Chondrocyte (in vitro differentiated cells): ENCODE measurements at places on chromosomes 7 and 10. TPM values are rescaled to one million over a fixed set of nuclear protein-coding genes. Genes with fewer than 3 reads are reported as not detected.

DNA sequence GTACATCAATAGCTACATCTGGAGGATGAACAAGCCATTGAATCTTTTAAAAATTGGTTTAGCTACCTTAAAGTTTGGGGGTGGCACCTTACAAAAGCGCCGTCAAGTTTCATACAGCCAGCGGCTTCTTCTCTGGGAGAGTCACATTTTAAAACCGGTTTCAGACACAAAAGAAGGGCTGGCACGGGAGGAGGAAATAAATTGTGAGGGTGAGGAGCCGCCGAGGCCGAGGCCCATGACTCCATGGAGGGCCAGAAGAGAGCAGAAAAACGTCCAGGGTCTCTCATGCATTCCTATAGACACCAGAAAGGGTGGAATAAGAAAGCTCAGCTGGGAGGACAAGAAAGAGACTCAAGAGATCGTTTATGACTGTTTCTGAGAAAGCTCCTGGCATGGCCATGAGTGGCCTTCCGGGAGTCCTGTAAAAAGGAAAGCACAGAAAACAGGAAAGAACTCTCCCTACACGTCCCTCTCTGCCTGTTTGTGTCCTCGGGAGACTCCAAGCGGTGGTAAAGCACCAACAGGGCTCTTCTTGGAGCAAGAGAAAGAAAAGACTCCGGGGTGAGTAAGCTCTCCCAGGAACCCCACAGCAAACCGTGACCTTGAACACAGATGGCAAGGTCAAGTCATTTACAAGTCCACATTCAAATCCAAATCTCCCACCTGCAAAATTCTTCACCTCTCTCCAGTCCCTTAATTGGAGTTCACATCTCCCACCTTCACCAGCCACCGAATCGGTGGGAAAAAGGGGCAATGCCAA, 1.8 kb downstream of the FRAT2 start:
- peaks cover 2% of the 10 kb centered on the region for H3K36me3 ChIP-seq
- H3K27ac ChIP-seq, result peak overlapping the region; percentile 86
- peak overlapping the region; percentile 77 for H3K4me3 ChIP-seq
- peaks cover 16% of the 10 kb centered on the region for H3K27me3 ChIP-seq
- no peak for DNase-seq
- H3K4me1 ChIP-seq, result peaks cover 38% of the 10 kb centered on the region

GRCh38 chr10:97116462-97117162, 69.1 kb downstream of the SLIT1 start:
- H3K27me3 ChIP-seq, result peaks cover 31% of the 10 kb centered on the region
- H3K4me3 ChIP-seq, result no peak overlapping the region
- H3K27ac ChIP-seq, result no peak overlapping the region
- H3K4me1 ChIP-seq, result no peaks in the 10 kb centered on the region
- no peak for DNase-seq

DNA sequence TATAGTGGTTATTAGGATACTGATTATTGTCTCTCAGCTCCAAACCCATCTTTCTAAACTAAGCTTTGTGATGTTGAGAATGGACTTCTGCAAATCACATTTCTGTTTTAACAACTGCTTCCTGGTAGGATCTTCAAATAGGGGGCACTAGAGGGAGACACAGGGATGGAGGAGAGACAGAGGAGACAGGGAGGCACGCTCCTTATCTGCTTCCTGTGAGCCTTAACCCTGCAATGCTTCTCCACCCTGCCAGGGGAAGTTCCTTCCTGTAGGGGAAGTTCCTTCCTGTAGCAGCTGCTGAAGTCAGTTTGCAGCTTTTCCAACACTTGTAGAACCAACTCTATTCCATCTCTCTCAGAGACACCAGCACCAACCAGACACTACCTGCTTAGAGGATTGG, 847.2 kb downstream of the CCSER2 start:
- H3K36me3 ChIP-seq, result no peaks in the 10 kb centered on the region
- H3K27ac ChIP-seq, result no peak overlapping the region
- DNase-seq, result no peak
- no peaks in the 10 kb centered on the region for H3K4me1 ChIP-seq
- no peaks in the 10 kb centered on the region for H3K27me3 ChIP-seq
- no peak overlapping the region for H3K4me3 ChIP-seq

GRCh38 chr7:132279718-132280117, 296.6 kb downstream of the PLXNA4 start:
- H3K36me3 ChIP-seq, result no peaks in the 10 kb centered on the region
- H3K27ac ChIP-seq, result no peak overlapping the region
- no peak overlapping the region for H3K4me3 ChIP-seq
- peaks cover 52% of the 10 kb centered on the region for H3K4me1 ChIP-seq
- H3K27me3 ChIP-seq, result no peaks in the 10 kb centered on the region
- DNase-seq, result no peak

DNA sequence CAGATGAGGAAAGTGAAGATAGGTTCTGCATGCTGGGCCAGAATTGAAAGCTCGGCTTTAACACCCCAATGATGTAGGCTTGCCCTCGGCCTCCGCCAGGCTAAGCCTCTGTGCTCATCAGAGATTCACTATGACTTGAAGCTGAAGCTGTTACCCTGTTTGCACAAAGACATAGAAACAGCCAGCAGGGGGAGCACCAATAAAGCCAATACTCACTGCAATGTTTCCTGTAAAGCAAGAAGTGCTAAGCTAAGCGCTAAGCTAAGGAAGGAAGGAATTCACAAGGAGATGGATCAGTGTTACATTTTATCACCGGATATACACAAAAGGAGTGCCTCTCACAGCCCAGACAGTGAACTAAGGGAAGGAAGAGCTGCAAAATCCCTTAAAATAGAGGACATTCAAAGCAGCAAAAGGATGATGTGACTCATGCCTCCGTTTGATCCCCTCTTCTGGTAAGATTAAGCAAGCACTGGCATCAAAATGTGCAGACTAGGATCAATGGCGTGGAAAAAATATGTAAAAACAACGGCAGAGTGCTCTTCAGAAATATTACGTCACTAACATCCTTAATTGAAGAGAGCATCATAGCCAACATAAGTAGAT, 153.8 kb downstream of the COBL start:
- peaks cover 46% of the 10 kb centered on the region for H3K27me3 ChIP-seq
- DNase-seq, result no peak
- H3K4me3 ChIP-seq, result no peak overlapping the region
- H3K36me3 ChIP-seq, result no peaks in the 10 kb centered on the region

- peaks cover 21% of the 10 kb centered on the region for H3K4me1 ChIP-seq
- H3K27ac ChIP-seq, result no peak overlapping the region
- DNase-seq, result no peak
- H3K27me3 ChIP-seq, result no peaks in the 10 kb centered on the region
Measured at GRCh38 chr7:137169282-137169698, 174.2 kb downstream of the PTN start.

SPDYE16 gene
- total RNA-seq, result 0.36 TPM in 1 of 3 replicates, not detected in the others

DNA sequence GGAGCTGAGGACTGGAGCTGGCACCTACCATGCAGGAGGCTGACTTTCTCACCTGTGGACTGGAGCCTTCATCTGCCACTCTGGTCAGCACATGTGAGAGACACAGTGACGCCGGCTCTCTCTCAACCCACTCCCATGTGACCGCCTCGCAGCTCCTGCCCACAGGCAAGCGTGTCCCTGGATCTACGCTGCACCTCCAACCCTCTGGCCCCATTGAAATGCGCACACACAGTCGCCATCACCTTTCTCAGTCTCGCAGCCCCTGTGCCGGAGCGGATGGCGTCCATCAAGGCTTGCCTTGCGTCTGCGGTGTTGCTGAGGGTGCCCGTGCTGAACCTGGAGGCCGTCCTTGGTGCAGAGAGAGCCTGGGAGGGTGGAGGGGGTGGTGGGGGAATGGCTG, 242.2 kb upstream of the GRB10 start:
- peaks cover 18% of the 10 kb centered on the region for H3K4me1 ChIP-seq
- H3K27me3 ChIP-seq, result no peaks in the 10 kb centered on the region
- H3K4me3 ChIP-seq, result no peak overlapping the region
- no peak for DNase-seq

DNA sequence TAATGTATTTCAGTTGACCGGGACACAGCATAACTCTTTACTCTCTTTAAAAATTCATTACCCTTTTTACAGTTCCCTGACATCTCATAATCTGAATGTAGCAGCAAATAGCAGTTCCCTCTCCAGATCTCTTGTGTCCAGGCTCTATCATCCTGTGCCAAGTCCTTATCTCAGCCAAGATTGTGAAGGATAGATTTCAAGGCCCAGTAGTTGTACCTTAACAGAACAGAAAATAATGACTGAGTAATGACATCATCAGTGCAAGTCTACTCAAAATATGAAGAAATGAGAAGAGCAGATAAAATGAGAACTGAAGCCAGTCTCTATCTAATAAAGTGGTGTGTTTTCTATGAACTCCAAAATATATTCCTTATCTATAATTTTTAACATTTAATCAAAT, 92.6 kb downstream of the TFEC start:
- no peak for DNase-seq
- no peak overlapping the region for H3K27ac ChIP-seq
- no peaks in the 10 kb centered on the region for H3K36me3 ChIP-seq
- H3K27me3 ChIP-seq, result no peaks in the 10 kb centered on the region

NPSR1 gene
- not detected in 3 replicates for total RNA-seq

DNA sequence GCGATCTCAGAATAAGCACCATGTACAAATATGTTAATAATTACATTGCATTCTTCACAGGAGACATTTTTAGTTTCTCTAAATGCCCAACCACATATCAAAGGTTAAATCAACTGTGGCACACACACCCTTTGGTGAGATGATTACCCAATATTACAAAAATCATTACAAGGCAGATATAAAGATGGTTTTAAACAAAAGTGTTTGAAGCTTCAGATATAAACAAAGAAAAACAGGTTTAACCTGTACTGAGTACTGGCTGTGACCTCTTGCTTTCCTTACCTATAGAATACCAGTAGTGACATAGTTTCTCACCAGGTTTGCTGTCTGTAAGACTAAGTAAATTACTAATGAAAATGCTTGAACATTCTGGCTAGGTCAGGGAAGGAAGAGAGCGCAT, 360.0 kb upstream of the IGFBP3 start:
- no peaks in the 10 kb centered on the region for H3K36me3 ChIP-seq
- DNase-seq, result no peak
- no peak overlapping the region for H3K4me3 ChIP-seq

CALHM1 gene
- total RNA-seq, result not detected in 3 replicates

HECW1 gene
- total RNA-seq, result 0.65 to 1.9 TPM (median 1.5 TPM) in 3 replicates

DNA sequence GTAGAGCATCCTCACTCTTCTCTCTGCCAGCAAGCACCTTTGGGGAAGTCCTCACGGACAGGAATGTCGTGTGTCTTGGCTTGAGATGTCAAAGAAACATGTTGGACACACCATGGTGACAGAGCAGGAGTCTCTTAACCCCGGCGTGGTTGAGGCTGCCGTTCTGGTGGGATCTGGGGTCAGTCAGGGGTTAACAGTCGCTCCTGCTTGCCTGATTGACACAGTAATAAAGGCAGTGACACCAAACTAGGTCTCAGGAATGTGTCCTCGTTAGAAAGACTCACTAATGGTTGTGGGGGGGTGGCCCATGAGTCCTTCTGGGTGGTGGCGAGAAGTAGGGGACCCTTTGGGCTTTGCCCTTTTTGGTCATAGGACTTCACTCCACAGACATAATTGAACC, 69.0 kb downstream of the TCF7L2 start:
- H3K4me3 ChIP-seq, result no peak overlapping the region
- no peak for DNase-seq
- H3K4me1 ChIP-seq, result peaks cover 52% of the 10 kb centered on the region
- H3K27me3 ChIP-seq, result no peaks in the 10 kb centered on the region

- H3K36me3 ChIP-seq, result no peaks in the 10 kb centered on the region
- no peaks in the 10 kb centered on the region for H3K4me1 ChIP-seq
- H3K27me3 ChIP-seq, result peaks cover 4% of the 10 kb centered on the region
- H3K27ac ChIP-seq, result no peak overlapping the region
- no peak for DNase-seq
Measured at GRCh38 chr7:49151146-49151545, 226.8 kb downstream of the CDC14C start.

GRCh38 chr7:142854372-142855113, at the start of gene EPHB6:
EPHB6 (plus strand) TSS chr7:142855076; CDS start chr7:142863228, 8,152 bp downstream.
- no peaks in the 10 kb centered on the region for H3K4me1 ChIP-seq
- no peaks in the 10 kb centered on the region for H3K36me3 ChIP-seq
- H3K27ac ChIP-seq, result no peak within 1 kb of the TSS
- peak within 1 kb of the TSS; percentile 85 for H3K4me3 ChIP-seq

DNA sequence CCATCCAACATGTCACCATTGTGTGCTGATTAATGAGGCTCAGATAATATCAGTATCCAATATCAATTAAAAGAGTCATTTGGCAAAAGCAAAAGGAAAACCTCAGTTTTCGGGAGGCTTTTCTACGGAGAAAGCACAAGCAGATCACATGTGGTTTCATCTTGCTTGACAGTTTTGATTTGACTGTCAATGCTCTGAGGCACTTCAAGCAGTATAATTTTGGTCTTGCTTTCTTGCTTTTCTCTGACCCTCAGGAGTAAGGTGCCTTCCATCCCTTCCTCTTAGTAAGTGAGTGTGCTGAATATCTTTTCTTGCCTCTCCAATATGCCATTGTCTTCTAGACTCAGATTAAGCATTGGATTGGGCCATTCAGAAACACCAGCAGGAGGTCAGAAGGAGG, 115.5 kb upstream of the CALCR start:
- H3K27me3 ChIP-seq, result peaks cover 18% of the 10 kb centered on the region
- H3K4me1 ChIP-seq, result no peaks in the 10 kb centered on the region
- no peaks in the 10 kb centered on the region for H3K36me3 ChIP-seq
- H3K4me3 ChIP-seq, result no peak overlapping the region

GRCh38 chr10:122232769-122233168, 38.3 kb upstream of the BTBD16 start:
- H3K4me3 ChIP-seq, result no peak overlapping the region
- peaks cover 18% of the 10 kb centered on the region for H3K4me1 ChIP-seq
- no peaks in the 10 kb centered on the region for H3K27me3 ChIP-seq
